Right lung (tissue), 10 donors: ENCODE measurements at places on chromosomes 5 and 9.

DNA sequence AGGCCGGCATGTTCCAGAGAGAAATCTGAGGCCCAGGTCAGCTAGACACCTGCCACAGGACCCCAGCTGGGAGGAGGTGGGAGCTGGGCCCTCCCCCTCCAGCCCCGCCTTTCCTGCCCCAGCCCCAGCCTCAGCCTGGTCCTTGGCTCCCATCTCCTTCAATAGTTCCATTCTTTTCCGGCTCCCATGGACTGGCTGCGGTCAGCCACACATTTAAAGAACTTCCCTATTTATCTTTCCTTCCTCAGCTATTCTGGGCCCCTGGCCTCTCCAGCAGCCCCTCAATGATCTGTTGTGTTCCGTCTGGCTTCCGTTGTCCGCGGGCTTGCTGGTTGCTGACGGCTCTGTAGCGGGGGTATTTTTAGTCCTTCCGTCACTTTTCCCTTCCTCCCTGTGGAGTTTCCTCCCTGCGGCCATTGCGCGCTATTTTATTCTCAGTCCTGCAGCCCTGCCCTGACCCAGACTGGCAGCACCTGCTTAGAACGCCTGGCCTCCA, 73.8 kb downstream of the AMBP start:
- DNase-seq: peak; percentile 51

GRCh38 chr5:168832308-168832707, 253.1 kb upstream of the PANK3 start:
- no peak for DNase-seq

- no peak for DNase-seq
These were observed 25.4 kb downstream of the DMRT3 start for GRCh38 chr9:1001838-1002237.

DNA sequence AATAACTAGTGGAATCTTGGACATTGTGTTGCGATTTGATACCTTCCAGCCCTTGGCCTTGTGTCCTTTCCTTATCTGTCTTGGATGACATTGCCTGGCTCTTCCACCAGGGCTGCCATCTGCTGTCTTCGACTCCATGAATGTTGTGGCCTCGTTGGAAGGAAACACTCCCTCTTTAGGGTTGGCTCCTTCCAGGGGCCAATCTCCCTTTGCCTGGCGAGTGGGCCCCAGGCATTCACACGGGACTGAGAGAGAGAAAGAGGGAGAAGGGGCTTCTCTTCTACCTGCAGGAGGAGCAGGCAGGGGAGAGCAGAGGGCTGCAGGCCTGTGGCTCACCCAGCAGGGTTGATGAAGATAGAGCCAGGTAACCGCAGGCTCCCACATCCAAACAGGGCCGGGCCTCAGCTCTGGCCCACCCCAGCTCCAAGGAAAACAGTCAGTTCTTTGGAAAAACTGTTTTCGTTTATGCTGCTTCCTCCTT, 31.3 kb downstream of the FGF1 start:
- no peak for DNase-seq

DNA sequence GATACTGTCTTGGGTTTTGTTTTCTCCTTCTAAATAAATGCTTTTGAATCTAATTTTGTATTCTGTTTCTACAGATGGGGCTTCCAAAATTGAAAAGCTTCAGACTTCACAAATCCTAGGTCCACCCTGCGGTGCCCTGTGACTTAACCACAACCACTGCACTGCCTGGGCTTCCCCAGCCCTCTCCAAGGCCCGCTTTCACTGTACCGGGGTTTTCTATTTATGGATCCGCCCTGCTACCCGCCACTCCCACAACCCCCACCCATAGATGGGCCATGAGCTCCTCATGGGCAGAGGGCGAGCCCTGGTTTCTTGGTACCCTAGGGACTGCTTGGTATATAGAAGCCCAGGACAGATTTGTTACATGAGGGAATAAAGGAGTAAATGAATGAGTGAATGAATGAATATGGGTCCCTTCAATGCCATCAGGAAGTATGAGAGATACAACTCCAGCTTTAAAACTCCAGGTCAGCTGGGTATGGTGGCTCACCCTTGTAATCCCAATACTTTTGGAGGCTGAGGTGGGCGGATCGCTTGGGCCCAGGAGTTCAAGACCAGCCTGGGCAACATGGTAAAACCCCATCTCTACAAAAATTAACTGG, 39.8 kb upstream of the NEK6 start:
- DNase-seq: no peak

DNA sequence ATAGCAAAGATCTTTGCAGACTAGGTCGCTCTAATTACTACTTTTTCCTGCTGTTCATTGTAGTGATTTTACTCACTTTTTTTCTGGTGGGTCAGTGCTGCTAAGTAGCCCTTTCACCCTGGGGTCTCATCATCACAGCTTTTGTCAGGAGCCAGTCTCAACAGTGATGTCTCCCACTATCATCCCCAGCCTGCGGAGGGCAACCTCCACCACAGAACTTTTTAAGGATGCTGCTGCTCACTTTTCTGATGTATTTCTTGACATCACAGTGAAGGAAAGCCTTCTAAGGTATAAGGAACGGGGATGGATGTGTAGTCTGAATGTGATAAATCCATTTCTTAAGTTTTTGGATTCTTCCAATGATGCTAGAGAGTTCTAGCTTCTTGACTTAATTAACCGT, 242.5 kb upstream of the RIOK2 start:
- no peak for DNase-seq

DNA sequence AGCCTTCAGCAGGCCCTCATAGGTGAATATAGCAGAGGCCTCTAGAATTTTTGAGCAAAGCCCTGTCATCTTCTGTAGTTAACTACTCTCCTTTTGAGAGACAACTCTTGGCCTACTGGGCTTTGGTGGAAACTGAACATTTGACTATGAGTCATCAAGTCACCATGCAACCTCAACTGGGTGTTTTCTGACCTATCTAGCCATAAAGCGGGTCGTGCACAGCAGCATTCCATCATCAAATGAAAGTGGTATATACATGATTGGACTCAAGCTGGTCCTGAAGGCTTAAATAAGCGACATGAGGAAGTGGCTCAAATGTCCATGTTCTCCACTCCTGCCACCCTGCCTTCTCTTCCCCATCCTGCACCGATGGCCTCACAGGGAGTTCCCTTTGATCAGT, 1115.5 kb downstream of the TAF11L14 start:
- no peak for DNase-seq

GRCh38 chr9:3508521-3509291, 17.1 kb downstream of the RFX3 start:
- DNase-seq: no peak

GRCh38 chr5:126384985-126385384, 38.2 kb upstream of the GRAMD2B start:
- DNase-seq: no peak

DNA sequence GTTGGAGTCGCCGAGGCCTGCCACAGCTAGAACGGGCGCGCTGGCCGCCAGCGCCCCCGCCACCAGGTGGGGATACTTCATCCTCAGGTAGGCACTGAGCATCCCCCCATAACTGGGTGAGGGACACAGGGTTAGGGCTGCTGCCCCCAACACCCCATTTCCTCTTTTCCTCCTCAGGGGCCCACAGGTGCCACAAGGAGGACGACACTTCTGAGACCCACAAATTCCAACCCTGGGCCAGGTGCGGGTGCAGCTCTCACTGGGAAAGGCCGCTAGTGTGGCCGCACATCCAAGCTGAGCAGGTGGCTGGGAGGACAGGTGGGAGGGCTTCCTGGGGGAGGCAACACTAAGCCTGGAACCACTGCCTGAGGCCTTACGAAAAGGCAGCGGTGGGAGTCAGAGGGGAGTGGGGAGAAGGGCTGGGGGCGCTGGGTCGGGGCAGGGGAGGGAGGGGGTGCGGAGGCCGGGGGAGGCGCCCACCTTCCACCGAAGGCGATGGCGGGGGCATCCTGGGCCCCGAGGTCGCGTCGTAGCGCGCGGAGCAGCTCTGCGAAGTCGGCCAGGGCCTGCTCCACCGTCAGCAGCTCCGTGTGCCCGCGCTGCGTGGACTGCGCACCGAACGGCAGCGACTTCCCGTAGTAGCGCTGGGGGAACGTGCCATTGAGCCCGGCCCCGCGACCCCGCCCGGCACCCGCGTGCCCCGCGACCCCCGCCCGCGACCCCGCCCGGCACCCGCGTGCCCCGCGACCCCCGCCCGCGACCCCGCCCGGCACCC, 961 bp downstream of the DPP7 start:
- DNase-seq: no peak

- no peak for DNase-seq
These were observed 238.4 kb downstream of the TRPM3 start for GRCh38 chr9:70883056-70883455.

DNA sequence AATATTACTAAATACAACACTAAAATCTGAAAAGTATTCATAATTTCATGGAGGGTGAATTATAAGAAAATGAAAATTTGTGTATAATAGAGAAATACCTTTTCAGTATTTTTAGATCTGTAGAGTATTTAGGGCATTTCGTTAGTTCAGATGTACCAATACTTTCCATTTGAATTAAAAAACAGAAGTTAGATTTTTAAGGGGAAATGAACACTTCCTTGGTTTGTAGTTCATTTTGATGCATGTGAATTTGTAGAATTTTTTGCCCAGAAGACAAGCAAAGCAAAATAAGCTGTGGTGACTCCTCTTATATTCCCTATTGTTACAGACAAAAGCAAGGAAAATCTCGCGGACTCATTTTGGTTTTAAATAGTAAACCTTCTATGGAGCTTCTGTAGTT, 209.0 kb upstream of the RPS23 start:
- DNase-seq: no peak

GRCh38 chr9:113622600-113623400, 159.3 kb downstream of the RGS3 start:
- DNase-seq: no peak

- DNase-seq: peak; percentile 48
These were observed 57.4 kb downstream of the ADAMTSL1 start for GRCh38 chr9:18531136-18532065.

- no peak for DNase-seq
These were observed 62.5 kb upstream of the CXCL14 start for GRCh38 chr5:135641319-135641718.

DNA sequence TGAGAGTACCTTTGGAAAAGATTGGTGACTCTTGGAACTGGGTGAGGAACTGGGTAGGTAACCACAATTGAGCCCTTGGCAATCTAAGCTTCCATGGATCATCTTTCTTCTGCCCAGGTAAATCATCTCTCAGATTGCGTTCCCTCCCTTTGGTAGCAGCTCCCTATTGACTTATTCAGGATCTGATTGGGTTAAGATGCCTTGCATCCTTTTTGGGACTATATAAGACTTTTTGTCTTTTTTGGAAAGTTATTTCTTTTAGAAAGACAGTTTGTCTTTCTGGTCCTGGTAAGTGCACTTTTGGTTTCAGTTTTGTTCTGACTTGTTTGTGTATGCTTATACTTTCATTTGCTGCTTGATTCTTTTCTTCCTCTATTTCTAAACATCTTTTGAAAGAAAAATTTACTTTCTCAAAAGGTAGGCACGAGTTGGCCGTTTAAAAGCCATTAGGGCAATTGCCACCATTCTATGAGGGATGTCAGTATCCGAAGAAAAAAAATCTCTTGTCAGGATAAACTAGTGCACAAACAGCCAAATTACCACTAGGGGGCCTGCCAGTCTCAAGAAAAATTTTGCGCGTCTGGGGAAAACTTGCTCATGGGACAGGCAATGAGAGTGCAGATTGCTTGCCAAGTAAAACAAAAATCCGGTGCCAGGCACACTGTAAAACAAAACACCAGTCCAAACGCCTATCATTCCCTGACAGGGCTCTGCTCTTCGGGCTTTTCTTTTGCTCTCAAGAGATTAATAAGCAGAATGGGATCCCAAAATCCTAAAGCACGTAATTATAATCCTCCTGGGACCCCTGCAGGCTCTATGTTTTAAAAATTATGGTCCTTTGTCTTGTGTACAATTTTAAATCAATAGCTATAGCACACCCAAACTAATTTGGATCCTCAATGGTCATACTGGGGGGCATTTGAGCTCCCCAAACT, 12.8 kb downstream of the OR1J1 start:
- DNase-seq: peak; percentile 76

DNA sequence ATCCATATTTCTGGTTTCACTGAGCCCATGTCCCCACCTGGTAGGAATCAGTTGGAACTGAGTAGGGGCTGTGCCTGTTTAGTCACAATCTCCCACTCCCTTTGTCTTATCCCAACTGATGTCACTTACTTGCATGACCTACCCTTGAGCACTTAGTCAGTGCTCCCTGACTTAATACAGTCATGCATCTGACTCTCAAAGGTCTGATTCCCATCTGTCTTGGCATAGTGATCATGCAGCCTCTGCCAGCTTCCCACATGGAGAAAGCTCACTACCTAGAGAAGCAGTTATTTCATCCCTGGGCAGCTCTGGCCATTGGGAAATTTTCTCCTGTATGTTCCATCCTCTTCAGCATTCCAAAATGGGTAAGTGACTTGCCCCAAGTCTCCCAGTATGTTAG, 24.8 kb downstream of the ABLIM3 start:
- DNase-seq: no peak

GRCh38 chr9:98214811-98215210, 22.4 kb upstream of the CORO2A start:
- no peak for DNase-seq

DNA sequence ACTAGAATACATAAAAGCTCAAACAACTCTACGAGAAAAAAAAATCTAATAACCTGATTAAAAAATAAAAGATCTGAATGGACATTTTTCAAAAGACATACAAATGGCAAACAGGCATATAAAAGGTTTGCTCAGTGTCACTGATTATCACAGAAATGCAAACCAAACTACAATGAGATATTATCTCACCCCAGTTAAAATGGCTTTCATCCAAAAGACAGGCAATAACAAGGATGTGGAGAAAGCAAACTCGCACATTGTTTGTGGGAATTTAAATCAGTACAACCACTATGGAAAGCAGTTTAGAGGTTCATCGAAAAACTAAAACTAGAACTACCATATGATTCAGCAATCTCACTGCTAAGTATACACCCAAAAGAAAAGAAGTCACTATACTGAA, 20.8 kb downstream of the UGT3A2 start:
- DNase-seq: no peak

DNA sequence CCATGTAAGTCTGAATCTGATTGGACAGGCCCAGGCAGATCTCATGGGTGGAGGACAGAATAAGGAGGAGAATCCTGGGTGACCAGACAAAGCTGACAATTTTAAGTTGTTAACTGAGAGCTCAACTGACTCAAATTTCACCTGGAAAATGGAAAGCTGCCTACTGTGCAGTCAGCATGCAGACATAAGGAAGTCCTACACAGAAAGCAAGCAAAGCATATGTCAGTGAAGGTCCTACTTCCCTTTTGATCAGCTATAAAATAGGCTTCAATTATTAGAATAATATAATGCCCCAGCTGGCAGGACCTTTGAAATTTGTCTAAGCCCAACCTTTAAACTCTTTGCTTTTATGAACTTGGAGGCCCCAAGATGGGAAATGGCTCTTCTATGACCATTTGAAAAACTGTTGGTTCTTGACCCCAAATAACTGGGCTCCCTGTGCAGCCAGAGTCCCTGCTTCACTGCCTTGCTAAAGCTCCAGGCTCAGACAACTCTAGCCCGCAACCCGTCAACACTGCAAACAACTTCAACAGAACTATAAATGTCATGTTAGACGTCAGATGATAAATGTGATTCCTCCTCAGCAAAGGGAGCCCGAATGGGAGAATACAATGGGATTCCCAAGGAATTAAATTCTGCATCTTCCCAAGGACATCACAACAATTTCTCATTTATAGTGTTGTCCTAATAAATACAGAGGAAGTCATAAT, 118.9 kb upstream of the ADRA1B start:
- no peak for DNase-seq

- no peak for DNase-seq
These were observed 138.5 kb upstream of the S1PR3 start for GRCh38 chr9:88852794-88853193.
